Hematopoietic multipotent progenitor cell treated with erythropoietin and hydrocortisone succinate and interleukin-3 and kit ligand, for 8 days (in vitro differentiated cells): ENCODE measurements at places on chromosomes 6 and 20.
A peak's percentile ranks its signal among the peaks of the same experiment; 100 is the strongest.

DNA sequence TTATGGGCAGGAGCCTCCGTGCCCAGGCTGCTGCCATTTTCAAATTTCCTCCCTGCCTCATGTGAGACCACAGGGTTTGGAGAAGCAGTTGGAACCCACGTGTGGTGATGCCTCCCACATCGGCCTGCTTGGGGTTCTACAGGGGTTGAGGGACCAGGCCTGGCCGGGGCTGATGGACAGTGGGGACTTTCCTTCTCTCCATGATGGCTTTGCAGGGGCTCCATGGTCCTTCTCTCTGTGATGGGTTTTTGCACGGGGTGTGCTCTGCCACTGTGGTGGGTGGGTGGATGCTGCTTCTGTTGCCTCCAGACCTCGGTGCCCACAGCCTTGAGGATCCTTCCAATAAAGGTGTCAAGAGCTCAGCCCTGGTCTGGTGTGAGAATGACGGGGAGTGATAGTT, 54.4 kb downstream of the ADNP start:
- DNase-seq = no peak

DNA sequence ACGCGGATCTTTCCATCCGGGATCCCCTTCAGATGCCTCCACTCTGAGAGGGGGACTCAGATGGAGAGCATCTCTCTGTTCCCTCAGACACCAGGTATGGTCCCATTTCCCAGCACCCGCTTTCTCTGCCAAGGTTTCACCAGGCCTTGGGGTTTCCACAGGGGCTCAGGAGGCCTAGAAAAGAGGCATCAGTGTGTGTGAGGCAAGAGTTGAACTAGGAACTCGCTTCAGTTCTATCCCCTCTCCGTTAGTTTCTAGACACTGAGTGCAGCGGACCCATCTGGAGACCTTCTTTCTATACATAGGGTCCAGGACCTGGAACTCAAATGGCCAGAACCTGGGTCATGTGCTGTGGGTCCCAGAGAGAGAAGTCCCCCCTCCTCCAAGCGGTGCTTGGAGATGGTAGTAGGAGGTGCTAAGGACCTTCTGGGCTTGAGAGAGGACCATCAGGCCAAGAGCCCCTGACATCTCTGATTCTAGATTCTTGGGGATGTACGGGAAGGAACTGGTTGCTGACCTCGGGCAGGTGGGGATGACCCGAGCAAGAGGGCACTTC, 2.1 kb downstream of the SLC12A5 start:
- no peak for DNase-seq

DNA sequence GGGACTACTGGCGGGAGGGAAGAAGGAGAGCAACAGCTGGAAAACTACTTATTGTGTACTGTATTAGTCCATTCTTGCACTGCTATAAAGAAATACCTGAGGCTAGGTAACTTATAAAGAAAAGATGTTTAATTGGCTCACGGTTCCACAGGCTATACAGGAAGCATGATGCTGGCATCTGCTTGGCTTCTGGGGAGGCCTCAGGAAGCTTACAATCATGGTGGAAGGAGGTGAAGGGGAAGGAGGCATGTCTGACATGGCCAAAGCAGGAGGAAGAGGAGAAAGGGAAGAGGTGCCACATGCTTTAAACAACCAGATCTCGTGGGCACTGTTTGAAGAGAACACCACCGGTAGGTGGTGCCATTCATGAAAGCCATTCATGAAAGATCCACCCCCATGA, 67.3 kb downstream of the GMDS start:
- no peak for DNase-seq

- DNase-seq = no peak
Observed at GRCh38 chr20:37523012-37523391, 2.0 kb downstream of the NNAT start.

DNA sequence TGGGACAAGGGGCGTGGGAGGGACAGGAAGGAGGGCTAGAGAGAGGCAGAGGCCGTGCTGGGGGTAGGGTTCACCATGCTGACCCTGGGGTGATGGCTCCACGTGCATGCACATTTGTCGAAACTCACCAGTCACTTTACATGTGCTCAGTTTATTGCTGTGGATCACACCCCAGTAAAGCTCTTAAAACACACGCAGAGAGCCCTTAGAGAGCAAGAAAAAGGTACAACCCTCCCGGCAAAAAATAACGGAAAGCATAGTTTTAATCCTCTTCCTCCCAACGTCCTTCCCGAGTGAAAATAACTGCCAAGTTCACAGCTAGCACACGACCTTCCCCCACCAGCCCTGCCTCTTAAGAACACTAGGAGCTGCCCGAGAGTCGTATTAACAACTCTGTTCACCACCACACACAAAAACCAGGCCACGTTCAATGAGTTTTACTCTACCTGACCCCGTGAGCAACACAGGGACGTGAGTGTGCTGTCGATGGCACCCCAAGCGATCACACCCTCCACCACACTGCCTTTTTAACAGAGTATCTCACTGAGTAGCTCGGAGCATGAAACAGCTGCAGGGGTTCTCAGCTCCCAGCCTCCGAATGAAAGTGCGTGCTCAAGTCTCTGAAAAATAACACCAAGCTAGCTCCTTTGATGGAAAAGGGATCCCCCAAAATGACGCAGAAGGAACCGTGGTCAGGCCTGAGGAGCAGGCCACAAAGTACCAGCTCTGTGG, 39.7 kb downstream of the TAF4 start:
- peak; percentile 76 for DNase-seq

DNA sequence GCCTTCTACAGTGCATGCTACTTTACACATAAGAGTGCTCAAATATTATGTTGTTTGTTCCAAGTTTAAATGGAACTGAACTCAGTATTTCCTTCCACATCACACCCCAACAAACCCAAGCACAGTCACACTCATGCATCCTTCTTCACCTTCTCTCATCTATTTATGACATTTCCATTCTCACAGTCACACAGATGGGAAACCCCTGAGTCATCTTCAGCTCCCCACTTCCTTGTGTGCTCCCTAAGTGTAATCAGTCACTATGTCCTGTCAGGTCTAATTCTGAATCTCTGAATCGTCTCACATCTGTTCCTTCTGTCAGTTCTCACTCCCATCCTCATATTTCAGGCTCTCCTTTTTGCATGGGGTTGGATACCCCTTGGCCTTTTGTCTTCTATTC, 96.0 kb downstream of the RIMS1 start:
- no peak for DNase-seq

GRCh38 chr6:100554228-100554627, 89.5 kb upstream of the SIM1 start:
- no peak for DNase-seq

GRCh38 chr20:1083431-1084080, 34.8 kb upstream of the PSMF1 start:
- no peak for DNase-seq
